Liver (tissue), 10 donors: ENCODE measurements at places on chromosomes 13 and 19. TPM values are rescaled to one million over a fixed set of nuclear protein-coding genes. Genes with fewer than 3 reads are reported as not detected.

IPO5 gene
- 71.0 TPM for total RNA-seq

CATSPERD gene
- total RNA-seq, result not detected

DNA sequence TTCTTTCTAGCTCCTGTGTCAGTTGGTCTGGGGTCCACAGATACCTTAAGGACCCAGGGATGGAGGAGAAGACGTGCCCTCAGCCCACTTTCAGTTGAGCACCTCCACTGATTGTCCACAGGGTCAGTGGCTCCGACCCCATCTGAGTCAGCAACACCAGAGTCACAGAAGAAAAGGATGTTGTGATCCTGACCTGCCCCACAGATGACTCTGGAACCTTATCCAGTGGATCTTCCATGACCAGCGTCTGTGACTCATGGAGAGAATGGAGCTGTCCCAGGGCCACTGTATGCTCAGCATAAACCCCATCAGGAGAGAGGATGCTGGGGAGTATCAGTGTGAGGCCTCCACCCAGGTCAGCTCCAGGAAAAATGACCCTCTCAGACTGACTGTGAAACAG, 22.0 kb downstream of the CEACAM4 start:
- no peak overlapping the region for H3K27ac ChIP-seq
- H3K36me3 ChIP-seq, result no peaks in the 10 kb centered on the region
- H3K27me3 ChIP-seq, result no peaks in the 10 kb centered on the region

DNA sequence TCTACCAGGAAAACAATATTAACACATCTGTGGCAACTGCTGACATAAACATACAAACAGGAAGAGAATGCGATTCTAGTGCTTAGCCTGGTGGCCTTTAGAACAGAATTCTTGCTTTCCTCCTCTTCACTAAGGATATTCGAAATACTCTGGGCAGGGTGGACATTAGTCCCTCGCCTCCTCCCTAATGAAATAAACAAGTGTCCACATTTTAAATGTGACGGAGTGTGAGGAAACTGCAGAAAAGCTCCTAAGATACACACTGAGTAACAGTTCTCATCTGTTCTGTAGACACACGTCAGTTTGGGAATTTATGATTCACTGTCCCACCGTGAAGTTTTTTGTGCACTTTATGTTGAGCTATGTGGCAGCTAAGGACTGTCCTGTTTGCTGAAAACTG, 639 bp downstream of the STARD13 start:
- H3K27me3 ChIP-seq, result no peaks in the 10 kb centered on the region
- H3K27ac ChIP-seq, result peak overlapping the region; percentile 88
- H3K4me1 ChIP-seq, result peaks cover 17% of the 10 kb centered on the region
- DNase-seq, result no peak

GRCh38 chr13:91632086-91632485, 233.7 kb downstream of the GPC5 start:
- H3K27ac ChIP-seq, result no peak overlapping the region
- no peak for DNase-seq
- H3K4me1 ChIP-seq, result no peaks in the 10 kb centered on the region
- no peaks in the 10 kb centered on the region for H3K27me3 ChIP-seq
- H3K36me3 ChIP-seq, result no peaks in the 10 kb centered on the region

DNA sequence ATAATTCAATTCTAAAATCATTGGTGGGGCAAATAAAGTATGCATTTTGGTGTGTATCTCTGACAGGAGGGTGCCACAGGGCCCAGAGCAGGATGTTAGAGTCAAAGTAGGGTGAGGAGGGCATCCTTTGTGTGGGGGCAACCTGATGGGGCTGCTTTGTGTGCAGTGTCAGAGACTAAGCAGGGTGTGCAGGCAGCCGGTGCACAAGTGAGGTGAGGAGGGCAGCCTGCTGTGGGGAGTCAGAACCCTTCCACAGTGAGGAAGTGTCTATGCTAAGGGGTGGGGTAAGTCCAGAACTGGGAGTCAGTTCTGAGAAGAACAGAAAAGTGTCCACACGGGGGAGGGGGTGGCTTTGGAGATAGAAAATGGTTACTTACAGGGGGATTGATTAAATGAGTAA, 40.7 kb downstream of the RB1 start:
- H3K27me3 ChIP-seq, result no peaks in the 10 kb centered on the region
- H3K4me1 ChIP-seq, result no peaks in the 10 kb centered on the region
- H3K4me3 ChIP-seq, result no peak overlapping the region
- H3K27ac ChIP-seq, result no peak overlapping the region

- no peak overlapping the region for H3K4me3 ChIP-seq
- no peaks in the 10 kb centered on the region for H3K36me3 ChIP-seq
- no peaks in the 10 kb centered on the region for H3K27me3 ChIP-seq
- H3K27ac ChIP-seq, result no peak overlapping the region
Observed at GRCh38 chr19:35362261-35363000, 4.2 kb downstream of the FFAR3 start.

- H3K4me1 ChIP-seq, result no peaks in the 10 kb centered on the region
- H3K27me3 ChIP-seq, result no peaks in the 10 kb centered on the region
- H3K27ac ChIP-seq, result peak overlapping the region; percentile 87
- DNase-seq, result no peak
Observed at GRCh38 chr19:43699506-43700394, 16.1 kb upstream of the IRGC start.

DNA sequence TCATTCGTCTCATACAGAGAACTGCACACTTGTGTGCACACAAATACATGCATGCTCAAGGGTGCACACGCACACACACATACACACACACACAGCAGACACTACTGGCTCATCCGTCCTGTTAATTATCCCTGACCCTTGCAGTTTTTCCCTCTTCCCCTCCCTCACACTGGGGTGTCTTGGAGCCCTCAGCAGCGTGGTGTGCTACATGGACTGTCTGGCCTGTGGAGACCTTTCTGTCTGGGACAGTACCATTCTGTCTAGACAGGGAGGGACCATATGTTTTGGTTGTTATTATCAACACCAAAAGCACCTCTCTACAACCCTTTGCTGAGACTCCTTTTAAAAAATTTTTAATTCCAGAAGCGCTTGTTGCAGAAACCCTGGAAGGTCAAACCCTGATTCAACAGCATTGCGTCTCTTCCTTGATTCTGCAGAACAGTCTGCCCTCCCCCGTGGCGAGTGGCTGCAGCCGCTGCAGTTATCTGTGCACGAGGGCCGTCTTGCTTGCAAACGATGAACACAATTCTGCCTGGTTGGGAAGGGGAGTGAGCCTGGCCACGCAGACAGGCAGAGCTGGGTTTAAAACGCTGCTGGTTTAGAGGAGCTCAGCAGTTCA, 374.0 kb downstream of the IRS2 start:
- DNase-seq, result peak; percentile 63
- no peaks in the 10 kb centered on the region for H3K36me3 ChIP-seq
- no peak overlapping the region for H3K4me3 ChIP-seq
- H3K27ac ChIP-seq, result peak overlapping the region; percentile 47
- H3K27me3 ChIP-seq, result no peaks in the 10 kb centered on the region

- H3K36me3 ChIP-seq, result peaks cover 54% of the 10 kb centered on the region
- no peak overlapping the region for H3K27ac ChIP-seq
- no peak overlapping the region for H3K4me3 ChIP-seq
- no peaks in the 10 kb centered on the region for H3K27me3 ChIP-seq
Observed at GRCh38 chr19:2764945-2765344, 18.1 kb downstream of the SGTA start.

DNA sequence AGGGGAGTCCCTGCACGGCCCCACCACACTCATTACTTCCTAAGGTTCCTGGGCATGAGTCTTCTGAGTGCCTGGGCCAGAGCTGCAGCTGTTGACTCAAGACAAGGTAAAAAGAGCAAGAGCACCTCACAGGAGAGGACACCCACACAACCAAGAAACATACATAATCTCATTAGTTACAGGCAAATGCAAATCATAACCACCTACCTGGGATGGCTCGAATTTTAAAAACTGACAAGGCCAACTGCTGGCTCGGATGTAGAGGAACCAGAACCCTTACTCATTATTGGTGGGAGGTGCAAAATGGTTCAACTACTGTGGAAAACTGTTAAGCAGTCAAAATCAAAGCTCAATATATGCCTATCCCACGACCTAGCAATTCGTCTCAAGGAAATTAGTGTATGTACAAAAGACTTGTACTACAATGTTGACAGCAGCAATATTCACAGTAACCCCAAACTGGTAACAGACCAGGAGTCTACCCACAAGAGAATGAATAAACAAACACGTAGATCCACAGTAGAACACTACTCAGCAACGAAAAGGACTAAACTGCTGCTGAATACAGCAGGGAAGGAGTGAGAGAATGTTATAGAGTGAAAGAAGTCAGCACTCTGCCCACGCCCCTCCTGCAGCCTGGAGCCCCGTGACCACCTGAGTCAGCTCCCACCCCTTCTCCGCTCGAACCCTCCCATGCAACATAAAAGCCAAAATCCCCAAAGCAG, 15.8 kb downstream of the AKT2 start:
- H3K27ac ChIP-seq, result no peak overlapping the region
- H3K36me3 ChIP-seq, result peaks cover 4% of the 10 kb centered on the region
- peaks cover 3% of the 10 kb centered on the region for H3K4me1 ChIP-seq
- no peak for DNase-seq
- H3K27me3 ChIP-seq, result no peaks in the 10 kb centered on the region
- H3K4me3 ChIP-seq, result no peak overlapping the region

DNA sequence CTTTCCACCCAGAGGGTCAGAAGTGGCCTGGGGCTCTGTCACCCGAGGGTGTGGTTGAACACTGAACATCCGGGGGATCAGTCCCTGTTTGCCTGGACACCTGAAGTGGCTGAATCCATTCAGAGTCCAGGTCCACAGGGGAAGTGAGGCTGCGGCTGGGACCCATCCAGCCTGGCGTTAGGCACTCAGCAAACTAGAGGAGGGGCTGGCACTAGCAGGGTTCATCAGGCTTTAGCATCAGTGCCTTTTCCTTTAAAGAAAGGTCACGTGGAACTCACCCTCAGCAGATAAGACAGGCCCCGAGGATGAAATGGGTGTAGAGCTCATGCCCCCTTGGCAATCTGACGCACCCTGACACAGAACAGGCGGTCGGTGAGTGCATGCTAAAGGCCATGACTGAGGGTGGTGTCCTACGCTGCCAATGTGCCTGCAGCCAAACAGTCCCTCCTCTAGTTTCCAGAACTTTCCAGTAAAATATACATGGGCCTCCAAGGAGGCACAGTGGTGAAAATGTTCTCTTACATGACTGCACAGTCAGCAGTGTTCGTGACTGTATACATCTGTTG, 72.4 kb upstream of the ARHGEF7 start:
- DNase-seq, result no peak
- H3K27ac ChIP-seq, result no peak overlapping the region

- peaks cover 9% of the 10 kb centered on the region for H3K4me1 ChIP-seq
- H3K36me3 ChIP-seq, result no peaks in the 10 kb centered on the region
- DNase-seq, result no peak
- no peak overlapping the region for H3K4me3 ChIP-seq
- no peaks in the 10 kb centered on the region for H3K27me3 ChIP-seq
Observed at GRCh38 chr13:109401307-109401706, 385.1 kb downstream of the IRS2 start.

DNA sequence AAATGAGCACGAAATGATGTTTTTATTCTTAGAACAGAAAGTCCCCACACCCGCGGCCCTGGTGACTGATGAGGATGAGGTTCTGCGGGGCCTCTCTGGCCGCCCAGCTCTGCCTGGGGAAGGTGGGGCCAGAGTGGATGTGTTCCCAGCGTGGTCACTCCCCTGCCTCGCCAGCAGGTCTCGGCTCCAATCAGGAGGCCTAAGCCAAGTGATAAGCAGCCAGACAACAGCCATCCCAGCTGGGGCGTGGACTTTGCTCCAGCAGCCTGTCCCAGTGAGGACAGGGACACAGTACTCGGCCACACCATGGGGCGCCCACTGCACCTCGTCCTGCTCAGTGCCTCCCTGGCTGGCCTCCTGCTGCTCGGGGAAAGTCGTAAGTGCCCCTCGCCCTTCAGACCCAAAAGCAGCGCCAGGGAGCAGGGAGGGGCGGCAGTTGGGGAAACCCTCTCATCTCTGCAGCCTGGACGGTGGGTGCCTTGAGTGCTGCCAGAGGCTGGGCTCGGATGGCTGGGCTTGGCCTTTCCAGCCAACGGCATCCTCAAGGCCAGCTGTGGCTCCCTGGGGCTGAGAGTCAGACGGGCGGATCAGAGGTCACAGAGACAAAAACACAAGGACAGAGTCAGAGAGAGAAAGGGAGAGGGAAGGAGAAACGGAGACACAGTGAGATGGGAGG, at the start of gene F10:
F10 (plus strand) TSS at position 250 of the 676 bp plus-strand sequence; CDS start at position 307, 57 bp downstream.
- peak; percentile 75 for DNase-seq
- peak within 1 kb of the TSS; percentile 79 for H3K27ac ChIP-seq

ZNF790 gene
- total RNA-seq, result 5.5 TPM

ZNF628 gene
- 1.1 TPM for total RNA-seq

GRCh38 chr13:35808846-35809245, 322.3 kb downstream of the DCLK1 start:
- no peaks in the 10 kb centered on the region for H3K36me3 ChIP-seq
- no peak for DNase-seq
- no peak overlapping the region for H3K4me3 ChIP-seq
- H3K4me1 ChIP-seq, result no peaks in the 10 kb centered on the region
- H3K27me3 ChIP-seq, result peaks cover 3% of the 10 kb centered on the region
- H3K27ac ChIP-seq, result no peak overlapping the region

DNA sequence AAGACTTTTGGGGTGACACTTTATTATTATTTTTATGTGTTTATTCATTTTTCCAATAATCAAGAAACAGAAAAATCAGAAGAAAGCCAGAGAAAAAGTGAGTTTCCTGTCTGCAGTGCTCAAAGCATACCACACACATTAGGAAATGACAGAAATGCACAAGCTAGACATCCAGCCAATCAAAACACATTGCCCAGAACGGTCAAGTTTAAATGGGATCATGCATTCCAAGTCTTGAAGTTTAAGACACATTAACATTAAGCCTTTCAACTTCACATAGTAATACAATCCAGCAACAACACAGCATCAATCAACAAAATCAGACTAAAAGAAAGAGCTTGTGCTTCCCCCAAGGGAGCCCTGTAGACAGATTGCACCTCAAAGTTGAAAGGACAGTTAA, 28.7 kb upstream of the MEDAG start:
- H3K36me3 ChIP-seq, result no peaks in the 10 kb centered on the region
- no peak overlapping the region for H3K27ac ChIP-seq
- H3K27me3 ChIP-seq, result no peaks in the 10 kb centered on the region
- no peaks in the 10 kb centered on the region for H3K4me1 ChIP-seq
- DNase-seq, result no peak

- H3K4me1 ChIP-seq, result no peaks in the 10 kb centered on the region
- no peaks in the 10 kb centered on the region for H3K27me3 ChIP-seq
- H3K4me3 ChIP-seq, result no peak overlapping the region
- no peaks in the 10 kb centered on the region for H3K36me3 ChIP-seq
- H3K27ac ChIP-seq, result no peak overlapping the region
- DNase-seq, result no peak
Observed at GRCh38 chr19:32816555-32817099, 52.9 kb downstream of the SLC7A9 start.

CGB7 gene
- not detected for total RNA-seq

GRCh38 chr13:100175078-100175802, 86.3 kb downstream of the PCCA start:
- no peaks in the 10 kb centered on the region for H3K36me3 ChIP-seq
- DNase-seq, result no peak
- no peaks in the 10 kb centered on the region for H3K27me3 ChIP-seq
- peaks cover 35% of the 10 kb centered on the region for H3K4me1 ChIP-seq
- H3K27ac ChIP-seq, result no peak overlapping the region
